Fibroblast of skin of back (primary cell): ENCODE measurements at places on chromosomes 3 and 15.
A peak's percentile ranks its signal among the peaks of the same experiment; 100 is the strongest.

- DNase-seq = no peak
Measured at GRCh38 chr3:170780955-170781354, 89.0 kb downstream of the RPL22L1 start.

DNA sequence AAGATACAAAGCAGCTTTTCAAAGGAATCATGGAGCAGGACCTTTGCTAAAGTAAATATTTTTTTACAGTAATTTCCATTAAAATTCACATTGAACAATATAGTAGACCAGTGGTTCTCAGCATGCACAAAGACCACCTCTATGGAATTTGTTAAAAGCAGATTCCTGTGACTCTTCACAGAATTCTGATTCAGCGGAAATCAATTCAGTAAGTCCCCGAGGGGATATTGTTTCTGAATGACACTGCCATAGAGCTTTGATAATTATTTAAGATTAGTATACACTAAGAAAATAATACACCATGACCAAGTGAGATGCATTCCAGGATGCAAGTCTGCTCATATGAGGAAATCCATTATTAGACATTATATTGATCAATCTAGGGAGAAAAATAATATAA lies 161.9 kb upstream of the TNIK start:
- DNase-seq = peak; percentile 10

DNA sequence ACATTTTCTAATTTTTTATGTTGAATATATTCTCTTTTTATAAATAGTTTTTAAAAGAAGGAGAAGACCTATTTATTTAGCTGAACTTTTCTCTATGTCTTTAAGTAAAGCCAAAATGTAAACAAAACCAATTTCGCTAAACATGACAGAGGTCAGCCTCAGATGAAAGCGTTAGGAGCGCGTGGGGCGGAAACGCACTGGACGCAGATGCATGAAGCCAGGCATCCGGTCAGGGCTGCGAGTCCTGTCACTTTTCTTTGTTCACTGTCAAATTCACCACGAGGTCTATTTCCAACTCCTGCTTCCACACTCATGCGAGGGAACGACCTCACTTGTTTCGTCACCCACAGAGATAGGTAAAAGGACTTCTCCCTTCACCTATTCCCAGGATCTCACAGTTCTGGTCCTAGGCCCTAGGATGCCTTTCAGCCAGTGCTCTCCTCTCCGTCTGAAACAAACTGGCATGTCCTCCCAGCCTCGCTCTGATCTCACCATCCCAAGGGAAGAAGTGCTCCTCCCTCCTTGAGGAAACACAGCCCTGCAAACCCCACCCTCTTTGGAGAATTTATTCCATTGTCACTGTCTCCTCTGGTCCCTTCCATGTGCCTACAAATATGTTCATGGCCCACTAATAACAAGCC lies 57.9 kb downstream of the ITGB5 start:
- DNase-seq = peak; percentile 72

GRCh38 chr3:4987538-4988296 lies 8.5 kb downstream of the BHLHE40 start:
- no peak for DNase-seq

- DNase-seq = no peak
Measured at GRCh38 chr3:72657666-72658065, 190.6 kb downstream of the SHQ1 start.

- DNase-seq = peak; percentile 31
Measured at GRCh38 chr3:147589016-147589415, 179.9 kb downstream of the ZIC1 start.

DNA sequence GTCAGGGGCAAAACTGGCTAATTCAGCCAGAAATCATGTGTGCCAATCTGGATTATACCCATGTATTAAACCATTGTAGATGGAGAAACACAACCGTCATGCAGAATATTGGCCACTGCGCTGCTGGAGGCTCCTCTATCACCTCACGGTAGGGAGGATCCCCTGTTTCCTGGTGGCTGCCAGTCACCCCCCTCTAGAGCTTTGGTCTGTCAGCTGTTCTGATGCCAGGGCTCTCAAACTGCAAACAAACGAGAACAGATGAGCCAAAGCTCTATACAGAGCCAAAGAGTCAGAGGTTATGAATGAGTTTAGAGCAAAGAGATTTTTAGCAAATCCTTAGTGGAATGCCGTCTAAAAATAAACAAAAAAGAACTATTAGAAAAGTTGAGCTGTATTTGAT lies 62.5 kb downstream of the IL20RB start:
- no peak for DNase-seq

DNA sequence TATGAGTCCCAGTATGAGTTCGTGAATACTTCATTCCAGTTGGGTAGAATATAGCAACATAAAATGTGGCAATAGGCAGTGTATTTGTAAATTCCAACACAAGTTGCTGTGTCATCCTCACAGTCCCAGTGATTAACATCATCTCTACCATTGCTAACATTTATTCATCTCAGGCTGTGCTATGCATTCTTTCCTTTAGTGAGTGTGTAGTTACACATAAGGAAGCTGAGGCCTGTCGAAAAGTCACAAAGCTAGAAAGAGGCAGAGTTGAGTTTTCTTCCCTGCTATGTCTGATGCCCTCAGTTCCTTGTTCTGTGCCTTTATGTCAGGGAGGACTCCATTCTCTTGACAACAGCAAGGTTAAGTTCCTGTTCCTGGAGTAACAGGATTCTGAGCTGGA lies 96.4 kb downstream of the FNDC3B start:
- DNase-seq = peak; percentile 83

- DNase-seq = no peak
Measured at GRCh38 chr15:69892351-69892750, 205.4 kb downstream of the TLE3 start.
